ENCODE measurements at places on chromosomes 7 and 10.

DNA sequence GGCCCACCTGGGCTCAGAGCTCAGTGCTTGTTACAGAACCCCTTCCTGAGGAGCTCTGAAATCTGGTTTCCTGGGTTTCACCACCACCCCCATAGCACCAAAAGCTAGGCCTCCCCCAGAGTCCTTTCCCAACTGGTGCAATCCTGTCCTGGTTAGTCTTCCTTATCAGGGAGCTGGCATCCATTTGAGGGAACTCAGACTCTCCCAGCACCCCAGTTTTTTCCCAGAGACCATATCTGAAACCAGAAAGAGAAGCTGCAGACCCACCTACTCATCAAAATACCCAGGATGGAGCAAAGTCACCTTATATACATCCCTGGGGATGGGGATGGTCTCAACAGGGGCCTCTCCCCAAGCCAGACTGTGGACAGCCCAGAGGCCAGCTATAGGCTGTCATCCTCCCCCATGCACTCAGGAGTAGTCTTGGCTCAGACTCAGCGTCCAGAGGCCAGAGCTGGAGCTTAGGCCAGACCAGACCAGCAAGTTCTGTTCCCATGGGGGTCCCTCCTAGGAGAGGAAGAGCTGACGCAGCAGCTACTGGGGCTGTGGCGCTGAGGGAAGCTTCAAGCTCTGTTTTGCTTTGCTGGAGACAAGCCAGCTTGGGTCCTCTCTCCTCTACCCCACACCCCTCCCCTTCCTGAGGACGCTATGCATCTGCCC, 3.0 kb downstream of the TBATA start:
- DNase-seq: no peak

- DNase-seq: no peak
Observed at GRCh38 chr7:47356261-47356660, 225.7 kb downstream of the TNS3 start.

GRCh38 chr10:3825244-3825643, 40.2 kb upstream of the KLF6 start:
- DNase-seq: no peak

DNA sequence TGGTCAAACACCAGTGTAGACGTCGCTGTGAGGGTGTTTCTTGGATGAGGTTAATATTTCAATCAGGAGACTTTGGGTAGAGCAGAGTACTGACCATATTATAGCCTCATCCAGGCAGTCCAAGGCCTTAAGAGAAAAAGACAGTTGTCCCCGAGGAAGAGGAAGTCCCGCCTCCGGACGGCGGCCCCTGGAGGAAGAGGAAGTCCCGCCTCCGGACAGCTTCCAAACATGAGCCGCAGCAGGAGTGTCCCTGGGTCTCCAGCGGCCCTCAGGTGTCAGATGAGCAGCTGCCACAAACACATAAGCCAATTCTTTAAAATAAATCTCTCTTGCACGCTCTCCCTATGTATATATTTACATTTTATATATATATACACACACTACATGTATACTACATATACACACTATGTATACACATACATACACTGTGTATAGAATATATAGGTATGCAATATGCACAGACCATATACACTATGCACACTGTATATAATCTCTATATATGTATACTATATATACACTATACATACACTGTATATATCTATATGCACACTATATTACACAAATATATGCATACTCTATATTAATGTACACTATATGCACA, 37.5 kb downstream of the PWWP2B start:
- DNase-seq: peak; percentile 42

GRCh38 chr7:18087026-18087686, 59.5 kb upstream of the PRPS1L1 start:
- DNase-seq: no peak

Data from stimulated activated CD4-positive, alpha-beta T cell treated with anti-CD3 and anti-CD28 coated beads, Interleukin-1b, Interleukin-23, amount 100 ng/mL, for 1 hour (primary cell).